ENCODE measurements at places on chromosomes 4 and X. TPM values are rescaled to one million over a fixed set of nuclear protein-coding genes. Genes with fewer than 3 reads are reported as not detected.

Gene CENPVL1
- 3.1 TPM for total RNA-seq

Gene WFS1
- 34.7 TPM for total RNA-seq

Gene RHOH
- total RNA-seq: 7.4 TPM

Gene STAP1
- not detected for total RNA-seq

Gene GLRA2
- not detected for total RNA-seq

Gene NAA10
- 97.1 TPM for total RNA-seq

Gene HEPH
- 31.7 TPM for total RNA-seq

Gene ZNF81
- total RNA-seq: 12.0 TPM

Gene CSTF2
- 29.8 TPM for total RNA-seq

Gene MGAT4D
- not detected for total RNA-seq

Gene RTL3
- not detected for total RNA-seq

Gene DCAF8L2
- total RNA-seq: not detected

Gene TMPRSS11F
- total RNA-seq: not detected

Gene ASMTL
- total RNA-seq: 88.2 TPM

Gene SMIM10L2A
- total RNA-seq: 4.7 TPM

Gene NAP1L3
- total RNA-seq: 30.3 TPM

Measured in WTC11 (cell line).